ENCODE measurements at places on chromosomes 6 and 20.
A peak's percentile ranks its signal among the peaks of the same experiment; 100 is the strongest.

DNA sequence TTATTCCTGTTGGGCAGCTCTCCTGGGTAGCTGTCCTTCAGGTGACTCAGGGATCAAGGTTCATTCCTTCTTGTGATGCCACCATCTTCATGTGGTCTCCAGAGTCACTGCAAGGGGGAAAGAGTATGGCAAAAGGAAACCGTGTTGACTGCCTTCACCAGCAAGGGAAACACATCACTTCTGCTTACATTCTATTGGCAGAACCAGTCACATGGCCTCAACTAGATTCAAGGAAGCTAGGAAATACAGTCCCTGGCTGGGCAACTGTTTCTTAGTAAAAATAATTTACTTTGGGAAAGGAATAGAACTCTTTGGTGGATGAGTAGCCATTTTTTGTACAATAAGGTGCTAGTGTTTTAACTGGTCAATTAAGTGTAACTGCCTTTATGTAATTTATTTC, 5.3 kb downstream of the ANKRD6 start:
- no peak for DNase-seq

DNA sequence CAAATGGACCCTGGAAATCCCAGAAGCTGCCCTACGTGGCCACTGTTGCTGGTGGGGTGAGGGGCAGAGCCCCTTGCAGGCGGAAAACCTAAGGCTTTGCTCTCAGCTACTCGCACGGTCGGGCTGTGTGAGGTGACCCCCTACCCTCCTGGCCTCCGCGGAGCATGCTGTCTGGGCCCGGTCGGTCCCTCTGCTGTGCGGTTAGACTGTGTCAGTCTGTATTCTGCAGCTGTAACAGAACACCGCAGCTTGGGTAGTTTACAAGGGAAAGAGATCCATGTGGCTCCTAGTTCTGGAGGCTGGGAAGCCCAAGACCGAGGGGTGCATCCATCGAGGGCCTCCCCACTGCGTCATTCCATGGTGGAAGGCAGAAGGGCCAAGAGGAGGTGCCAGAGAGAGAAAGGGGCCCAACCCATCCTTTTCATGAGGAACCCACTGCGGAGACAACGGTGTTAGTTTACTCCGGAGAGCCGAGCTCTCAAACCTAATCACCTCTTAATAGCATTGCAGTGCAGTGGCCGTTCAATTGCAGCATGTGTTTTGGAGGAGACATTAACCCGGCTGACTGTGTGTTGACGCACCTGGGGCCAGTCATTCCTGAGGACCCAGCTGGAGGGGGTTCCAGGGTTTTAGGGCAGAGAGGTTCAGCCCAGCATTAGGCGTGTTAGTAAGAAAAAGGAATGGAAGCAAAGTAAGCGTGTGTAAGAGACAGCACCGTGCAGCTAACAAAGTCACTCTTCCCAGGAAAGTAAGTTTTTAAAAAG, 18.3 kb downstream of the COL9A3 start:
- DNase-seq: no peak

DNA sequence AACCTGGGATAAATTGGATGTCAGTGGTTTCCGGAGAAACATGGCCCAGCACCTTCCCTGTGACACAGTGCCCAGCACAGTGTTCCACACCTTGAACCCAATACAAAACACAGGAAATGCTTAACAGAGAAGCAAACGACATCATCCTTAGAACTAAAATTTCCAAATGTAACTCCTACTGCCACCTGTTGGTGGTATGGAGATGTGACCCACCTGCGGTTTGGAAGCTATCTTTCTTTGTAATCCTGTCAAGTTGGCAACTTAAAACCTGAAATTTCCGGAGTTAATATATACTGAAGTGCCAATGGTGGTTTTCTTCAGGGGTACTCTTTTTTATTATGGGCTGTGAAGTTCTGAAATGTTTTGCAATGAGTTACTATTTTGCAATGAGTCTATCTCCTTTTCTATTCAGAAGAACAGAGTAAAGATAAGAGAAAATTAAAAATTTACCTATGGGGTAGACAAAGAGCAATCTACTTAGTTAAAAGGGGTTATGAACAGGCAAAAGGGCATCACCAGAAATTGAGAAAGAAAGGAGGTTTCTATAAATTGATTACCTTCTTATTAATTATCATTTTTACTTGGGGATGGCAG, 658.8 kb downstream of the PTPRT start:
- peak; percentile 26 for DNase-seq

GRCh38 chr6:115456848-115457247, 603.8 kb downstream of the FRK start:
- DNase-seq: no peak

DNA sequence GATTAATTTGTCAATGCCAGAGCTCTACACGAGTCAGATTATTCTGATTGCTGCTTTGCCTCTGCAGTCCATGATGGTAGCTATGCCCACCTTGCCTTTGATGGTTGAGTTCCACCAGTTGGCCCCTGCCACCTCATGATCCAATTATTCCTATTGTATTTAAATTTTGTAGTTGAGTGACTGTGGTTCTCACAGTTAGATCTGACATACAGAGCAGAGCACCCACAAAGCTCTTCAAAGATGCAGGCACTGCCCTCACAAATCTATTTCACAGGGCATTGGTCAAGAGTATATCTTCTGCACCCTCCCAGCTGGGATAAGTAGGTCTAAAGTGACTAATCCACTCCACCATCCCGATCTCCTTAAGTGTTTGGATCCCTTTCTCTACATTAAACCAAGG, 318.8 kb downstream of the EYA4 start:
- DNase-seq: no peak

DNA sequence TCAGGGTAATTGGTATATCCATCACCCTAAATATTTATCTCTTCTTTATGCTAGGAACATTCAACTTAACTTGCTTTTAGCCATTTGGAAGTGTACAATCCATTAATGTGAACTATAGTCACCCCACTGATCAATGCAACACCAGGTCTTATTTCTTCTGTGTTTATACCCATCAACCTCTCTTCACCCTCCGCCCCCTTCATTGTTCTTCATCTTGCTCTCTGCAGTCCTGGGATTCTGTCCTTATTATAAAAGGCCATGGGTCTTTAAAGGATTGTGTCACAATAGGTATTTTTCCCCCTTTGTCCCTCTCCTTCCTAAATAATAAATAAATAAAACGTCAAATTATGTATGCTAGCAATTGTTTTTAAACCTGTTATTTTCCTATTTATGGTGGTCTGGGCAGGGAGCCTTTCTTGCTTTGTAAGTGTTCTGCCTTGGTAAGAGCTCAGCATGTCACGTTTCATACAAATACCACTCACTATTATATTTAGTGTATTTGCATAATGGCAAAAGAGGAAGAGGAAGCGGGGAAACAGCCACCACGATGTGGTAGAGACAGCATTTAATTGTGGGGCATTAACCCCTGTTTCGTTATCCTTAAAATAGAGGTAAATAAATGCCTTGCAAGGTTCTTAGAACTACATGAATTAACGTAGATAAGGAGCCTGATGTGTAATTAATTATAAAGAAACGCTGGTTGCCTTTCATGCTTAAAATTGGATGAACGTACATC, 1.9 kb downstream of the ABRACL start:
- DNase-seq: peak; percentile 3

DNA sequence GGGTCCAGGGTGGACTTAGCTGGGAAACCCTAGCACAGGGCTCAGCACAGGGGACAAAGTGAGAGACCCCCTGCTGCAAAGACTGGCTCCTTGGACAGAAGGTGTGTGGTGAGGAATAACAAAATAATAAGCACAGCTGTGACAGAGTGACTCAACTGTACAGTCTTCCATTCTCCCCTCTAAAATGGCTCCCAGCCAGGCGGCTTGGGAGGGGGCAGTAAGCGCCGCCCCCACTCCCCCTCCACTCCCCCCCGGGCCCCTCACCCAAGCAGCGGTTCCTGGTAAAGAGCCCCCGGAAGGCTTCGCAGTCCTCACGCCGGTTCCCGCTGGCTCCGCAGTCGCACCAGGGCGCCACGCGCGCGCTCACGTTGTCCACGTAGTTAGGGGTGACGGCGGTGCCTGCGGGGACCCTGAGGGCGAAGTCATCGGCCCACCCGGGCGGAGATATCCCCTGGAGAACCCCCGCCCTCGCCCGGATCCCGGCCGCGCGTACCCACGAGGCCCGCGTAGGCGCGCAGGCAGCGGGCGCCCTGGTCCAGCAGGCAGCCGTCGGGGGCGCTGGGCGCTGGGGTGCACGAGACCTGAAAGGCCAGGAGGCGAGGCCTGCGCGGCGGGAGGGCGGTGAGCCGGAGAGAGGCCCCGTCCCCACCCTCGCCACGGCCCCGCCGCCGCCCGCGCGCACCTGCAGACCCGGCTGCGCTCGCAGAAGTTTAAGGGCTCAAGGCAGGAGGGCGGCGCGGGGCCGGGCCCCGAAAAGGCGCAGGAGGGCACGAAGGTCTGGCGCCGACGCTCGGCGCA, 2.7 kb downstream of the GFRA4 start:
- DNase-seq: no peak

GRCh38 chr6:30557683-30557981, 537 bp downstream of the PRR3 start:
- DNase-seq: no peak

Data from cardiac fibroblast (primary cell).